Hair follicular keratinocyte (primary cell): ENCODE measurements at places on chromosomes 7 and 10. TPM values are rescaled to one million over a fixed set of nuclear protein-coding genes. Genes with fewer than 3 reads are reported as not detected.

HHEX gene
- total RNA-seq: 0.19 TPM in 1 of 2 replicates, not detected in the other

RAMP3 gene
- total RNA-seq: not detected in 2 replicates

GFRA1 gene
- not detected in 2 replicates for total RNA-seq

ADAMTS14 gene
- total RNA-seq: 0.19 TPM in 1 of 2 replicates, not detected in the other

PNPLA8 gene
- total RNA-seq: 19.5 and 25.9 TPM in 2 replicates

MYPN gene
- total RNA-seq: 0.08 TPM in 1 of 2 replicates, not detected in the other

TRPV5 gene
- not detected in 2 replicates for total RNA-seq

HIF1AN gene
- total RNA-seq: 4.0 and 7.4 TPM in 2 replicates

TMEM72 gene
- not detected in 2 replicates for total RNA-seq

CTAGE4 gene
- total RNA-seq: 0.46 and 1.0 TPM in 2 replicates

ZNF655 gene
- total RNA-seq: 44.3 and 46.9 TPM in 2 replicates

DDX21 gene
- 83.7 and 120 TPM in 2 replicates for total RNA-seq

PDE1C gene
- total RNA-seq: 3.4 and 6.7 TPM in 2 replicates

RTKN2 gene
- 0.70 and 0.99 TPM in 2 replicates for total RNA-seq

DENND11 gene
- total RNA-seq: 5.3 and 7.6 TPM in 2 replicates

CUZD1 gene
- total RNA-seq: 0.11 and 0.39 TPM in 2 replicates

C10orf95 gene
- total RNA-seq: 3.2 and 7.7 TPM in 2 replicates

SPDYE16 gene
- not detected in 2 replicates for total RNA-seq

MRM2 gene
- total RNA-seq: 16.5 and 38.4 TPM in 2 replicates

CYP26A1 gene
- not detected in 2 replicates for total RNA-seq

TMEM225B gene
- 0.47 TPM in 1 of 2 replicates, not detected in the other for total RNA-seq

IKZF1 gene
- not detected in 2 replicates for total RNA-seq
